ENCODE measurements at places on chromosomes 1 and 21.

GRCh38 chr1:70556541-70556940 is 145.5 kb downstream of the CTH start:
- no peak for DNase-seq

- no peak for DNase-seq
These were observed 139.5 kb downstream of the GLIS1 start for GRCh38 chr1:53599481-53599880.

DNA sequence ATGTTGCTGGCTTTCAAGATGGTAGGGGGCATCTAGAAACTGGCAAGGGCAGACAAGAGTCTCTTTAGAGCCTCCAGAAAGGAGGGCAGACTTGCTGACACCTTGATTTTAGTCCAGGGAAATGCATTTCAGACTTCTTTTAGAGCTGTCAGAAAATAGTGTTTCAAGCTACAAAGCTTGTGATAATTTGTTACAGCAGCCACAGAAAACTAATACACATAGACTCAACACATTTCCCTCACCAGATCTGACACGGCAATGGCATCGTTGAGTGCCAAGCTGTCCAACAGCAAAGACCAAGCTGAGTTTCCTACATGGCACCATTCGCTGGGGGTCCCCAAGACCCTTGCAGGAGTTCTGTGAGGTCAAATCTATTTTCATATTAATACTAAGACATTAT is 62.0 kb downstream of the SLC9A1 start:
- DNase-seq = no peak

DNA sequence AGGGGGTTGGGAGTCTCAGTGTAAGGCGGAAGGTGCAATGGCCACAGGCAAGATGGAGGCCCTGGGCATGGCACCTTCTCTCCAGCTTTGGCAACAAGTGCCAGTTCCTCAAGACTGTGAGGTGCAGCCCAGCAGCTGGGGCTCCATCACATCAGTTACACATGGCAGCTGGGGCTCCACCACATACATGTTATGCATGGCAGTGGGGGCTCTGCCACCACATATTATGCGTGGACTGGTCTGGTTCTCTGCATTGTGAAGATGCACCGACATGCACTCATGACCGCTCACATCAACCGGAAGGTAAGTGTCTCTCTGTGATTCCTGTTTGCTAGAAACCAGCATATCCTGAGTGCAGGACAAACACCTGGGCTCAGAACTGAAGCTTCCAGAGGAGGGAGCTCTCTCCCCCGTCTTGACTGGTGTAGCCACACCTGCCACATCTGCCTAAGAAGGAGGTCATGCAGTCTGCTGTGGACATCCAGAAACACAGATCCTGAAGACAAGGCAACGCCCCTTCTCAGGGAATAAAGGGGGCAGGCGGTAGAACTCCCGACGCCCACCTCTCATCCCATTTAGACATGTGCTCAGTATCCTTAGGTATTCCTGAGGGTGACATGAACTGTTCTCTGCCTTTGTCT is 104.1 kb upstream of the TMPRSS2 start:
- peak; percentile 87 for DNase-seq

DNA sequence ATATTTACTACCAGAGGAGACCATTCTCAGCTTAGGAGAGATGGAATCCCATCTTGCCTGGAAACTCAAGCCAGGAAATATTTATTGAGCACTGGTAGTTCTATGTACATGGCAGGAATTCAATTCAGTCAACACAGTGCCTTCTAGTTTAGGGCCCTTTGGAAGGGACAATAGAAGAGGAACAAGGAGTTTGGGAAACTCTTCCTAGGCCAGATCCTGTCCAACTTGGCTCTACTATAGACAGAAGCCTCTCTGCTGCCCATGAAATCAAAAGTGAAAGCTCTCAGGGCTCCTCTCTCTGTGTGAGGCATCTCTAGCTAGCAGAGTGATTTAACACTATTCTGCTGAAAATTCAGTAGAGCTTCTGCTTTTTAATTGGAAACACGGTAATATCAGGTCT is 244.6 kb upstream of the MAP1LC3C start:
- DNase-seq = no peak
